ENCODE measurements at places on chromosomes 12 and 14.

DNA sequence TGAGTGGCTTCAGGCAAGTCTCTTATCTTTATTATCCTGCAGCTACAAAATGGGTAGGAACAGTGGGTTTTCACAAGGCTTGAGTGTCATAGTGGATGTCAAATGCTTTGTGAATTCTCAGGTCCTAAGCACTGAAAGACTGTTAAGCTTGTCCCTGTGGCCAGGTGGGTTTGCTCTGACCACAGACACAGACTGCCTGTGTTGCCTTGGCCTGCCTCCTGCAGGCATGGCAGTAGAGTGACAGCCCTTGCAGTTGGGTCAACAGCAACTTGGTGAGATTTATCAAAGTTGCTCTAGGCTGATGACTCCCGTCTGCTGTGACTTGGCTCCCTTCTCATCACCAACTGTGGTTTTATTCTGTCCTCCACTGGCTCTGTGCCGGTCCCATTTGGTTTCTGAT is 520.0 kb upstream of the CCDC196 start:
- no peak for DNase-seq

- no peak for DNase-seq
These were observed 90.3 kb downstream of the FAR2 start for GRCh38 chr12:29239336-29239735.

DNA sequence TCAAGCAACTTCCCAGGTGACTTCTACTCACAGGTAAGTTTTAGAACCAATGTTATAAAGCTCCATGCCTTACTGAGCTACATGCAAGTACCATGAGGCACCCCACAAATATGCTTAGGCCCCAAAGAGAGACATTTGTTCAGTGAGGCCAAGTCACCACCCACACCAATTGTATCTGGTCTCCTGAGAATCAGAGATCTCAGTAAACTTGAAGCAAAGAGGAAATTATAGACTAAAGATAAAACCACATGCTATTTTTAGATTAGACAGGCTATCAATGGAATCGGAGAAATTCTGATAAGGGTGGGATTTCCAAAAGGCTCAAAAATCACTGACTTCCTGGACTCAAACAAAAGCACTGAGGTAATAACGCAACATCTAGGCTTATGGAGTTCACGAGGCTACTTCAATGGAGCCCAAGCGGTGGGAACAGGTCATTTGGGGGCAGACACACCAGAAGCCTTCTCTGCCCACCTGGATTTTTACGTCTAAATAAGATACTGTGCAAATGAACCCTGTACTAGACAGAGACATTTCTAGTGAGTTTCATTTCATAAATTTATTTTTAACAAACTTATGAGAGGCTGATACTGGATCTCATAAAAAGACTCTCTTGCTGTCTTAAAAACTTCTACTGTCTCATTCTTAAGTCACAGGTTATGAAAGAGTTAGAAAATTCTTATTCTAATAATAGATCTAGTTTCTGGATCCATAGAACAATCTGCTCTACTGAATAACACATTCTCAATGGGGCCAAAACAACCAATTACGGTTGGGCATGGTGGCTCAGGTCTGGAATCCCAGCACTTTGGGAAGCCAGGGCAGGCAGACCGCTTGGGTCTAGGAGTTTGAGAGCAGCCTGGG is 7.7 kb downstream of the SLC15A4 start:
- DNase-seq: no peak

- no peak for DNase-seq
These were observed 58.9 kb downstream of the ANAPC7 start for GRCh38 chr12:110344657-110345056.

DNA sequence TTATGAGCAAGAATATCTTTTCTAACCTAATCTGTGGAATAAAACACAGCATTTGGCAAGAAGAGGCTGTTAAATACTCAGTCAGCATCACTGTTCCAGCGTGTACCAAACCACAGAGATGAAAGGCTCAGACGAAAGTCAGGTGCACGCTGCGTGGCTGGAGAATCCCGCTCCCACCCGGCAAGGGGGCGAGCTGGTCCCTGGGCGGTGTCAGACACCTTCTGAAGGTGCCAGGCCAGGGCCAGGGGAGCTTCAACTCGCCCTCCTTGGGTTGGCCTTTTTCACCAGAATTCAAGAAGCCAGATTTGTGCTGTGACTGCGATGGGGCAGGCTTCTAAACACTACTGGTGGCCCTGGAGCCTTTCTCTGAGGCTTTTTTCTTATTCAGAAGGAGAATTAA is 73.1 kb downstream of the WDR20 start:
- no peak for DNase-seq

GRCh38 chr14:68794851-68795596 is 2.2 kb upstream of the ZFP36L1 start:
- DNase-seq: no peak

- DNase-seq: no peak
These were observed 9.3 kb downstream of the SPRYD4 start for GRCh38 chr12:56477521-56478225.

DNA sequence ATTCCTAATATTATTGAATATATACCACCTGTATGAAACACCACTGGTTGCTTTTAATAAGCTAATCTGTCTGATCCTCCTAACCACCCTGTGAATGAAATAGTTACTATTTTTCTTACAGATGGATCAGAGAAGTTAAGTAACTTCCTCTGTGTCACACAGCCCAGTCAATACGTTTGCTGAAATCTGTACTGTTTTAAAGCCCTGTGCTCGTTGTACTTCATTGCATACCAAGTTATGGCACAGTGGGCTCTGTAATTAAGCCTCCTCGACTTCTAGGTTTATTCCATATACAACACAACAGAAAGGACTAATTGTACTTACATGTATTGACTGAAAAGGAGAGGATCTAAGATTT is 137.9 kb downstream of the TPH2 start:
- DNase-seq: no peak

DNA sequence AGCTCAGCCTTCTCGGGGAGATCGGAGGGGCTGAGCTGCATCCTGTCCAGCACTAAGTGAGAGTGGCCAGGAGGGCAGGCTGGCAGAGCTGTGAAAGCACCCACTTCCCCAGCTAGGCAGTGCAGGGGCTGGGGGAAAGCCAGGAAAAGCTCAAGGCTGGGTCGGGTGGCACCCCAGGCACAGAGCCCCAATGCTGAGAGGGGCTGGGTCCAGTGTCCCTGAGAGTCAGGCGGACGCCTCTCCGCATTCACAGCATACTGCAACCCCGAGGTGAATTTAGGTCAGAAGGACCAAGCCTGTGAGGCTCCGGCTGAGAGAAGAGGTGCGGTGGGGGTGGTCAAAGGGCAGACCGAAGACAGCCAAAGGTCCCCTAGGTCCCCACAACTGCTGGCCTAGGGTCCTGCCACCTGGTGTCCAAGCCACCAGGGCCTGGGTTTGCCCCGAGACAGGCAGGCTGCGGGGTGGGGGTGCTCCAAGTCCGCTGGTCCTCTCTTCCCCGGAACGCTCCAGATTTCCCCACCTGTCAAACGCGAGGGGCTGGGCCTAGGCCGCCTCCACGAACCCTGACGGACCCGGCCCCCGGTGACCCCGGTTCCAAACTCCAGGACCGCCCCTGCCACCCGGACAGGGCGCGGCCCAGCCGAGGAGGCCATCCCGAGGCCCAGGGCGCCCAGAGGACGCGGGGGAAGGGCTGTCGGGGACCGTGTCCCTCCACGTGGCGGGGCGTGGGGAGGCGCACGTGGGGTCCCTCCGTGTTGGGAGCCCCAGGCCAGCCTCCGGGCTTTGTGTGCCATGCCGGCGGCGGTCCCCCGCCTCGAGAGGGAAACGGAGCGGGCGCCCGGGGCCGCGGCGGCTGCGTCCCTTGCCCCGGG is 527 bp downstream of the CAMKK2 start:
- DNase-seq: no peak

DNA sequence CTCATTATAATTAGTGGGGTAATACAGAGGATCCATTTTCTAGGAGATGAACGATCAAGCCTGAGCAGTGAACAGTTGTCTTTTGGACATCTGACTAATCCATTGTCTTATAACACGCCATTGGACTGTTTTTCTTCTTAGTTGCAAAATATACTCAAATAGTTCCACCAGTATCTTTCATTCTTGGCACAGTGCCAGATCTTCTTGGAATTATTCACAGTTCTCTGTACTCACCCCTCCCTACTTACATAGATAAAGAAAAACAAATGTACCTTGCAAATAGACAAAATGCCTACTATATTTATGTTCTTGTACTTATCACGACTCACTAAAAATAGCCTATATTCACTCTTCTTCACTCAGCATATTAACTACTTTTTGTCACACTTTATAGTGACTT is 3.8 kb downstream of the CBLN3 start:
- DNase-seq: no peak

DNA sequence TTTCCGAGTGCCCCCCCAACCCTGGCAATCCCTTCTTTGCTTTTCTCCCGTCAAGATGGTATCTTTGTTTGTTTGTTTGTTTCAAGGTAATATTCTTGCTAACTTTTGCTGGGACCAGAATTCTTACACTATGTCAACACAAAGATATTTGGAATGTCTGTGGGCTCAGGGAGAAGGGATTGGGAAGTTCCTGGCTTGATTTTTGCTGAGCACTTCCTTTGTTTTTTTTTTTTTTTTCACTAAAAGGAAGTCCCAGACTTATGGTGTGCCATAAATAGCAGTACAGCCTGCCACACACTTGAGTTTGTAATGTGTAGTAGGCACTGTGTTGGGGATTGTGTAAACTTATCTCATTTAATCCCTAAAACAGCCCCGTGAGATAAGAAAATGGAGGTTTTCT is 11.2 kb upstream of the RNU6-7 start:
- no peak for DNase-seq

GRCh38 chr12:105428793-105429395 is 98.4 kb downstream of the C12orf75 start:
- no peak for DNase-seq

DNA sequence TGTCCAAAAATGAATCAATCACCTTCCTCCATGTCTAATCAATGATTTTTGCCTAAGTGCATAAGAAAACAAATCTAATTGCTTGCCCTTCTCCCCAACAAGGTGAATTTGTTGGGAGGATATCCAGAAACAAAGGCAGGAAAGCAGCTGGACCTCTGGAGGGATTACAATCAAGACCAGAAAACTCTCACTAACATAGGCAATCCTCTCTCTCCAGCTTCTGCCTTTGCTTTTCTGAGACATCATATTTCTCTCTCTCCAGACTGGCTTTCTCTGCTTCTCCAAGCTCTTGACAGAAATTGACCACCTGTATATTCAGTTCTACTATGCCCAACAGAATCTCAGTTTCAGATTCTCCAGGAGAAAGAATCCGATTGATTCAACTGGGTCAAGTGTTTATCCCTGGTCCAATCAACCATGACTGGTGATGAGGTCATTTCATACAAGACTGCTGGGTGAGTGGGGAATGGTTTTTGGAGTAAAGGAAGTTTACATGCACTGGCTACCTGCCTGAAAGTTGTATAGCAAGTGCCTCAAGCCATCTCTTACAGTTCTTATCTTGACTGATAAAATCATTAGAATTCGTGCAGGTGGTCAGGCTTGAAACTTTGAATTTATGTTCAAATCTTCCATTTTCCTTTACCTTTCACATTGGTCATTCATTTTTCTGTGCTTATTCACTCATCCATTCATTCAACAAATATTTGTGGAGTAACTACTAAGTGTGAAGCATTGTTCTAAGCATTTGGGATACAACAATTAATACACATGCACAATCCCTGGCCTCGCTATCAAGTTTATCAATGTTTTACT is 22.2 kb upstream of the CFAP54 start:
- DNase-seq: no peak

GRCh38 chr14:98200601-98201000 is 1071.4 kb downstream of the BCL11B start:
- no peak for DNase-seq

DNA sequence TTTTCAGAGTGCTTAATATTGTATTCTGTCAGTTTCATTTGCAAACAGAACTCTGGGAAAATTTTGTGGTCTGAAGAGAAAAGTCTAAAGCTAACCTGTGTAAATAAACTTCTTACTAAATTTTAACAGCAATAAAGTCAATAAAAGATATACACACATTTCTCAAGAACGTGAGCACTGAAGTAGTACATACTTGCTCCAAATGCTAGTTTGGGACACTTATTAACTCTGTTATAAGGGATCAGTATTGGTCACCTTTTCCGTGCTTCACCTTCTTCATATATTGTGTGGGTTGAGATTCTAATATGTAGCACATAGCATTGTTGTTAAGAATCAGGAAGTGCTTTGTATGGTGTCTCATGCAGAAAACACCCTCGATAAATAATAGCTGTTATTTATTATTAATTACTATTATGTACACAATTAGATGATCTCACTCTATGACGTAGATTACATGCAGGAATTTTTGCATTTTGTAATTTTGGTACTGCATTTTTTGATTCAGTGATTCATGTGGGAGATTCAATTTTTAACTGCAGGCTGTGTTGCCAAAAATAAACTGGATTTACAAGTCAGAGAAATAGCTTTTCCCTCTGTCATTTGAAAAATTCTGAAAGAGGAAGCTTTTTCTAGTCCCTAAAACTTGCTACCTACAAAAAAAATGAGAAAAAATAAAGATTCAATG is 300.9 kb downstream of the ACSS3 start:
- no peak for DNase-seq

DNA sequence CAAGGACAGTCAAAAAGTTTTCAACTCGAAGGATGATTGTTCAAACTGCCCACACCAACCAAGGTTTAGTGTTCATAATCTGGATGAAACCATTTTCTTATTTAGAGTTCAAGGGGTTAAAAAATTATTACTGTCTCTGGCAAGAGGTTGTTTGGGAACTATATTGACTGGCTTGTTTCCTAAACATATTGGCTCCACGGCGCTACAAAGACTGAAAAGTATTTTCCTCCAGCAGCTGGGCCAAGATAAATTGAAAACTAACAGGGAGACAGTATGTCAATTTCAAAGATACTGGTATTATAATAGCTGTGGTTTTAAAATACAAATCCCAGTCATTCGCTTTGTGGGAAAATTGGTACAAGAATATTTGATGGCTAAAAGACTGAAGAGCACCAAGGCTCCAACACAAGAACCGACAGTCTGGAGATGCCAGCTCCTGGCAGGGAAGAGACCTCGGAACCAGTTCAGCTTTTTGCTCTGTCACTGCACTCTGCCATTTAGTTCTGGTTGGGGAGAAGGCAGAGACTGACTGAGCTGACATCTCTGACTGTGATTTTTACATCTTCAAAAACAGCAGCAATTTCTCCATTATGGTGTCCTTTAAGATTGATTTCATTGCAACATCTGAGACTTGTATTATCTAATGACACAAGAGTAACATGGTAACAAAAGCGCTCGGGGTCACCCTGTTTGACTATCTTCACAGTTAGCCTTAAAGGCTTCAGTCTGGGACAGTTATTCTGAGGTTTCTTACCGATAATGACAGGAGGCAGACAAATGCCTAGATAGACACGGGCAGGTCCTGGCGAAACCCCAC is 62.0 kb downstream of the ST8SIA1 start:
- no peak for DNase-seq

- DNase-seq: no peak
These were observed 19.7 kb upstream of the GPR132 start for GRCh38 chr14:105084741-105085571.

DNA sequence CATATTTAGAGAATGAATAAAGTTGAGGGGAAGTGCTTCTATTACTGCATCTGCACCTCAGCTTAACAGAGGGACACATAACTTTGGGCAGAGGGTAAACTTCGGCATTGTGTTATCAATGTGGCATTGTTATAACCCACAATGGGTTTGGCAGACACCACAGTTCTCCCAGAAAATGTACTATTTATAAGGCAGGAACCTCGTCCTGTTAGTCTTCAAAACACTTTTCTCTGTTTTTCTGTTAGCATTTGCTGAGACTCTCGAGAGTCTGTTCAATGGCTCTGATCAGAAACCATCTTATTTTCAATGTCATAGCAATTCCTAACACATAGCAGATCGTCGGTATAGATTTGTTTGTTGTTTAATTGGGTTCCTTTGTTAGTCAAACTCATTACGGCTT is 13.9 kb downstream of the PPP1R36 start:
- DNase-seq: no peak
